ENCODE measurements at places on chromosomes 5 and 9.

DNA sequence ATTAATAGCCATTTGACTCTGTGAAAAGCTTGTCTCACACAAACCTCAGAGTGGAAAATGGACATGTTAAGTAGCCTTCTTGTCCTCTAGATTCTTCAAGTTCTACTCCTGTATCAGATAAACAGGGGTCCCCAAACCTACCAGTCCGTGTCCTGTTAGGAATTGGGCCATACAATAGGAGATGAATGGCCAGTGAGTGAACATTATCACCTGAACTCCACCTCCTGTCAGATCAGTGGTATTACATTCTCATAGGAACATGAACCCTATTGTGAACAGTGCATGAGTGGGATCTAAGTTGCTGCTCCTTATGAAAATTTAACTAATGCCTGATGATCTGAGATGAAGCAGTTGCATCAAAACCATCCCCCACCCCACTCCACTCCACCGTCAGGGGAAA lies 136.3 kb downstream of the TMEM232 start:
- peak; percentile 27 for DNase-seq

DNA sequence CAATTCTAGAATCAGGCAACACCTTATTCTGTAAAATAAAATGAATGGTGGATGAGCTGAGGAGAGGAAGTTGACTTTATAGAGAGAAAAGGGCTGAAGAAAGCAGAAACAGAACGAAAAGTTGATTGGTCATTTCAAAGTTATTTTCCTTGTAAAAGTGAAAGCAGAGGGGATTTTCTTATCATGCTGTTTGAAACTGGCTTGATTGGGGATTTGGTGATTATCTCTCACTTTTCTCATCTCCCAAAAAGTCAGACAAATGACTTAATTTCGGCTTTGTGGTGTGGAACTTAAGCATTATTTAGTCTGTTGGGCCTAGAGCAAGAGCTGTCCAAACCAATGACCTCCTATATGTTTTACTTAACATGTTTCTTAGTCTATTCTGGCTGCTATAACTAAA lies 60.5 kb upstream of the ITGA2 start:
- DNase-seq: no peak

DNA sequence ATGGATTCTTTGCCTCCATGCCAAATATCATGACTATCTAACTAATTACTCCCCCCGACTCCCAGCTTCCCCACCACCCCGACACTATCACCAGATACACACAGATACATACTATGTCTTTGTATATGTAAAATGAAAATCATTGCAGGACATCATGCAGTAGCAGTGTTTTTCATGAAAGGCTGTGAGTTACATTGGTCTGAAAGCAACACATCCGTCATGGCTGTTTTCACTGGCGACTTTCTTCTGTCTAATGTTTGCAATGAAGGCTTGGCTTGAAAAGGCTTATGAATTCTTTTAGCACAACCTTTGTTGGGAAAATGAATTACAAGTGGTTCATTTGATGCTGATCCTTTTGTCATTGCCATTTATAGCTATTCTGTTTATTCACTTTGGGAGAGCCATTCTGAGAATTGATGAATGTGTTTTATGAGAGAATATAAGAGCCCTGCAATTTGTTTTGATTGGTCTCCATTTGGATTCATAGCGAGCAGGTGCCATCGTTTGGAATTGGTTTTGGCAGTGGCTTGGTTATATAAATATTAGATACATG lies 103.4 kb downstream of the PIP5K1B start:
- no peak for DNase-seq

GRCh38 chr9:35340046-35340445 lies 149.9 kb upstream of the RUSC2 start:
- DNase-seq: peak; percentile 70

- DNase-seq: peak; percentile 62
Observed at GRCh38 chr9:128972956-128973355, 25.5 kb downstream of the NUP188 start.

DNA sequence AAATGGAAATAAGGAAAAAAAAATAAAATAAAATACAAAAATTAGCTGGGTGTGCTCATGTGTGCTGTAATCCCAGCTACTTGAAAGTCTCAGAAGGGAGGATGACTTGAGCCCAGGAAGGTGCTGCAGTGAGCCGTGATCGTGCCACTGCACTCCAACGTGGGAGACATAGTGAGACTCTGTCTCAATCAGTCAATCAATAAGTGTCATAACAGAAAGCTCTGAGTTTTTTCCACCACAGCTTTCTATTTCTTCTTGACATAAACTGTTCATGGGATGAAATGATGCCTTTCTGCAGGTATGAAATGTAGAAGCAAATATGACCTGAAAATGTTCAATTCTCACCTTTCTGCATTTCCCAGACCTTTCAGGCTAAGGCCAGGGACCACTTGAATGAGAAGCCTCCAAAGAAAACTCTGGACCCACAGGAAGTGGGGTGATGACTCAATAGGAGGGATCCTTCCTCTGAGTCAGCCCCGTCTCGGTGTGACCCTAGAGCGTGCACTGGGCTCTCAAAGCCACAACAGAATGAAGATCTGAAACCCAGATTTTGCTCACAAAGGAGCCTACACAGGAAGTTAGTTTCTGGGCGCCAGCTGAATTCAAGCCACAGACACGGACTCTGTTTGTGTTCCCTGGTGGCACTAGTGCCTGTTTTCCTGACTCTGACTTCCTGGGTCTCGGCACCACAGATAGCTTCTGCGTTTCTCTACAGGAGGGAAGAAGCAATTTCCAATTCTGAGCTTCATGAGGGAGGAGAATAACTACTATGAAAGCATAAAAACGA lies 62.0 kb downstream of the ANKH start:
- DNase-seq: peak; percentile 91

DNA sequence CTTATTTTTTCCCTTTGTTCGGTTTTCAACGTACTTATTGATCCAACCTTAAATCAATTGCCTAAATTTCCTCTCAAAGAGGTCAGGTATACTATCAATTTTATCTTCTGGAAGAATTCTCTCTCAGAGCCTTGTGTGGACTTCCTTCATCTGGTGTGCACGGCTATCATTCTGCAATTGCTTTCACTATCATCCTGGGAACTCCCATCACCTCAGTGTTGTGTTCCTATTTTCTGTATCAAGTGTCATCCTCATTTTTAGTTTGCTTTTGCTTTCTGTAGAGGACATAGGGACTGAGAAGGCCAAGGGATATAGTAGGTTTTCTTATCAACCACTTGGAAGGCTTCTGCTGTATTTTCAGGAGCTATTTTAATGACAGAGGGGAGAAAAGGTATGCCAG lies 11.3 kb downstream of the STOM start:
- no peak for DNase-seq

GRCh38 chr5:51748647-51749046 lies 365.4 kb downstream of the ISL1 start:
- DNase-seq: no peak

DNA sequence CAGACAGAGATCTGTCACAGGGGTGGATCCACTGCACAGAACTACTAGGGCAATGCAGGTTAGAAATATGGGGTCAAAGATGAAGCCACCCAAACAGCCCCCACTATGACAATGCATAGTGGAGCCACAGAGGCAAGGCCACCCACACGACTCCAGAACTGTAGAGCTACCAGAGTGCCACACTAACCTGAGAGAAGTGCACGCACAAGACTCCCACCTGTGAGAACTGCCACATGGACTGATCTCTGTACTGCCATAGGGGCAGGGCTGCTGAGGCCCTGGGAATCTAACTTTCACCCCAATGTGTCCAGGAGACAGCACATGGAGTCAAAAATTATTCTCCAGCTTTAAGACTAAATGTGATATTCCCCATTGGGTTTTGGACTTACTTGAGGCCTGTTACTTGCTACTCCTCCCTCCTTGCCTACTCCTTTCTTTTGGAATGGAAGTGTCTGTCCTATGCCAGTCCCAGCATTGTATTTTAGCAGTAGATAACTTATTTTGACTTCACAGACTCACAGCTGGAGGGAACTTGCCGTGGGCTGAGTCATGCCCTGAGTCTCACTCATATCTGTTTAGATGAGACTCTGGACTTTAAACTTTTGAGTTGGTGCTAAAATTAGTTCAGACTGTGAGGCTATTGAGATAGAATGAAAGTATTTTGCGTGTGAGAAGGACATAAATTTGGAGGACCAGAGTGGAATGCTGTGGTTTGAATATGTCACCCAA lies 853.3 kb downstream of the MAT2B start:
- peak; percentile 79 for DNase-seq

DNA sequence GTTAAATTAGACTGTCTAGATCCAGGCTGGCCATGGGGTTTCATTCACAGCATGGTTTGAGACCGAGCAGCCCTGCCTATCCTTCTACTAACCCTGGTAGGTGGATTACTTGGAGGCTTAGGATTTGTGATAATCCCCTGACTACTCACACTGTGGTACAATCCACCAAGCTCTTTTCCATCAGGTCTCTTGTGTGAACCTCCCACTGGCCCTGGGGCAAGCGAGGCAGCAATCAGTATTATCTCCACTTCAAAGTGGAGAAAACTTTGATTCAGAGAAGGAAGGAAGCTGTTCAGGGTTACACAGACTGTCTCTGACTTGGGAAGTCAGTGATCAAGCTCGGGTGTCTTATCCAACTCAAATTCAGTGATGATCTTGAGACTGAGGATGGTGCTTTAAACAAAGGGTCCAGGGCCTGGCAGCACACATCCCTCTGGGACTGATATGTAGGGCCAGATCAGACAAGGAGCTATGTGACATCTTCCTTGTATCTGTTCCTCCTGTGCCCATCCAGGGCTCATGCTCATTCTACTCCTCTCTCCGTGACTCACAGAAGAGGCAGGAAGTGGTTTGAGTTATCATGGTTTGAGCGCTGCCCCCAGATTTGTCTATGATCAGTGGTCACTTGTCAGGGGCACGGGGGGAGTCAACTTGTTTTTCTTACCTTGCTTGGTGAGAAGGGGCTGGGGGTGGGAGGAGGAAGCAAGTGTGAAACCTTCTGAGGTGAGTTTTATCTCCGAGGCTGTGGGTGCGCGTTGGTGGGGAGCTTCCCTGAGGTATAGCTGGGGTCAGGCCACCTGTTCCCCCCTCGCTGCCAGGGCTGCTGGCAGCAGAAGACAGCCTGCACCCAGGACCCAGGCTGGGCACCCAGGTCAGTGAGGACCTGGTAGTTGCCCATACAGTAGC lies 48.6 kb downstream of the RGS3 start:
- DNase-seq: peak; percentile 56

- DNase-seq: no peak
Observed at GRCh38 chr9:117074784-117075520, 339.9 kb downstream of the ASTN2 start.

DNA sequence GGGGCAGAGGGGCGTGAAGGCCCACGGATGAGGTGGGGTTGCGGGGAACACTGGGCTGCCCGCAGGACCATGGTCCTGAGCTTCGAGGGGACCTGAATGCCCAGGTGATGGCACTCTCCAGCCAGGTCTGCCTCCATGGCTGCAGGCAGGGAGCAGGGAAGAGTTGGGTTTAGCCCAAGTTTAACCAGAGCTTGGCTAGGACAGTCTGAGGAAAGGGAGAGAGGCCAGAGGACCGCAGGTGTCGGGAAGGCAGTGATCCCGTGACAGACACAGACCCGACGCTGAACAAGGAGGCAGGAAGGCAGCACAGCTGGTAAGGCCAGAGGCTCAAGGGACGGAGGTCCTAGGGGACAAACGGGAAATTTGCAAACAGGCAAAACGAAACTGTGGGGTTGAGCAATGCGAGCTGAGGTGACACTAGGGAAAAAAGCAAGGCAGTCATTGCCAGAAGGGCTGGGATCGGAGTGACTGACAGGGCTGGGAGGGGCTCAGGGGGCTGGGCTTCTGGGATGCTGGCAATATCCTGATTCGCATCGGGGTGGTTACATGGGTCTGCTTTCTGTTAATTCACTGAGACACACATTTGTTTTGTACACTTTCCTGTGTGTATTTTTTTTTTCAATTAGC lies 25.0 kb downstream of the ARPC5L start:
- no peak for DNase-seq

DNA sequence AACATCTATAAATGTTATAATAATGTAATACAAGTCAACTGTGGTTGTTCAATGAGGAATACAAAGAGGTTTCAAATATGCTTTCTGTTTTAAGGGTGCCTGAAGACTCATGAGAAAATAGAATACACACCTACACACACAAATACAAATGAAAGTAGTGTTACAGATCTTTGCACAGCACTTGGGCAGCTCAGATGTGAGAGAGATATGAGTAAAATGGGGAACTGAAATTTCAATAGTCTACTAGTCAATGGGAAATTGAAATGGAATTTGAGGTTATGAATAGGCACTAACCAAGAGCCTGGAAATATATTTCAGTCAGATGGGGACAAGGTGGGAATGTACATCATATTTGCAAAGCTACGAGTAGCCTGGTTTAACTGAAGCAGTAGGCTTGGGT lies 96.6 kb downstream of the ISL1 start:
- DNase-seq: no peak

DNA sequence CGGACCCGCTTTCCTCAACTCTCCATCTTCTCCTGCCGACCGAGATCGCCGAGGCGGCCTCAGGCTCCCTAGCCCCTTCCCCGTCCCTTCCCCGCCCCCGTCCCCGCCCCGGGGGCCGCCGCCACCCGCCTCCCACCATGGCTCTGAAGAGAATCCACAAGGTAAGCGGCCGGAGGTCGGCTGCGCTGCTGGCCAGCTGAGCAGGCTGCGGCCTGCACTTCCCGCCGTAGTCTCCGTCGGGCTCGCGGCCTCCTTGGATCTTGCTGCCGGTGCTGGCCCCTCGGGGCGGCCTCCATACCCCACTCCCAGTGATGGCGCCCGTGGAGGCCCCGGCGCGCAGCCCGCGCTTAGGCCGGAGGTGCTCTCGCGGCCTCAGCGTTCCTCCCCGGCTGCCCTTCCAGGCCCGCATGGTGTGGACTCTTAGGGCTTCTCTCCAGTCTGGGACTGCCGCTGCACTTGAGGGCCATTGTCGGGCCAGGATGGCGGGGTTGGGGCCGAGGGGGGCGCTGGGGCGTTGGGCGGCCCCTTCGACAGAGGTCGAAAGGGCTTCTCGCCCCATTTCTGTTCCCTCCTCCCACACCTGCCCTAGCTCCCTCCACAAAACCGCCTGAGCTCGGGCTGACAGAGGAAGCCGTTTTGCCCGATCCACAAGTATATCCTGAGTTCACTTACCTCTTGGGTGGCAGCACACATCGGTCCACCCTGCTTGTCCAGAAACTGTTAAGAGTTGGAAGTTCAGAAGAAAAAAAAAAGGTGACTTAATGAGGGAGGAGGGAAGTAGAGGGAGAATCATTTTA lies 714 bp downstream of the UBE2D2 start:
- peak; percentile 36 for DNase-seq

DNA sequence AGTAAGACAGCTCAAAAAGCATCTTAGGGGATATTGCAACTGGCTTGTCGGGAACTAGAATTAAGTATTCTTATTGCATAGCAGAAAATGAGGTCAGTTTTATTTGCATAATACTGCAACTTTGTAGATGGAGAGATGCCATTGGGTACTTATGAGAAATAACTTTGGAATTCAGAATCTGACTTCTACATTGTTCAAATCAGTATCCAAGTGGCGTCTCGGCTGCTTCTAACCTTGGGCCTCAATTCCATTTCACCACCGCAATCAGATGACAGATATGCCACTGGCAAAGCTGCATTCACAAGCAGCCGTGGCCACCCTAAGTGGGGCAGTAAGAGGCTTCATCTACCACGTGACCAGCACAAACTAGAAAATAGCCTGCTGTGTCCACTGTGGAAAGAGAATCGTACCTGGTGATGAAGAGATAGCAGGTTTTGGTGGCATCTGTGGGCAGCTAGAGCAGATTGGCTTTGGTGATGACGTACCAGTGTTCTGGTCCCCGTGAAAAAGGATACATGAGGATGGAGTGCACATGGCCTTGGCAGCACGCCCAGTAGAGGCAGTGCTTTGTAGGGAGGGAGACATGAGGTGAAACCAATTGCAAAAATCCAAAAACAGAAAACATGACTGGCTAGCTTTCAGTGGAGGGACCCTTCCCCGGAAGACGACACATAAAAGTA lies 116.6 kb downstream of the KLHL3 start:
- peak; percentile 90 for DNase-seq

- no peak for DNase-seq
Observed at GRCh38 chr5:143561219-143561618, 157.7 kb upstream of the NR3C1 start.
